ENCODE measurements at places on chromosomes 13 and 19.

- DNase-seq = no peak
These were observed 5.3 kb downstream of the F2RL3 start for GRCh38 chr19:16894080-16894479.

GRCh38 chr13:45219938-45220375, 19.1 kb upstream of the KCTD4 start:
- DNase-seq = no peak

- no peak for DNase-seq
These were observed 53.9 kb upstream of the ARGLU1 start for GRCh38 chr13:106621833-106622232.

DNA sequence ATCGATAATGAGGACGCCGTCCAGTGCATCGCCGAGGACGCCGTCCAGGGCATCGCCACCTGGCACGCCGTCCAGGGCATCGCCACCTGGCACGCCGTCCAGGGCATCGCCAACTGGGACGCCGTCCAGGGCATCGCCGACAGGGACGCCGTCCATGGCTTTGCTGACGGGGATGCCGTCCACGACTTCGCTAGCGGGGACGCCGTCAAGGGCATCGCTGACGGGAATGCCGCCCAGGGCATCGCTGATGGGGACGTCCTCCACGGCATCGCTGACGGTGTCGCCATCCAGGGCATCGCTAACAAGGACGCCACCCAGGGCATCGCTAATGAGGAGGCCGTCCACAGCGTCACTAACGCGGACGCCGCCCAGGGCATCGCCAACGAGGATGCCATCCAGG, 946.5 kb downstream of the TUBA3C start:
- no peak for DNase-seq

DNA sequence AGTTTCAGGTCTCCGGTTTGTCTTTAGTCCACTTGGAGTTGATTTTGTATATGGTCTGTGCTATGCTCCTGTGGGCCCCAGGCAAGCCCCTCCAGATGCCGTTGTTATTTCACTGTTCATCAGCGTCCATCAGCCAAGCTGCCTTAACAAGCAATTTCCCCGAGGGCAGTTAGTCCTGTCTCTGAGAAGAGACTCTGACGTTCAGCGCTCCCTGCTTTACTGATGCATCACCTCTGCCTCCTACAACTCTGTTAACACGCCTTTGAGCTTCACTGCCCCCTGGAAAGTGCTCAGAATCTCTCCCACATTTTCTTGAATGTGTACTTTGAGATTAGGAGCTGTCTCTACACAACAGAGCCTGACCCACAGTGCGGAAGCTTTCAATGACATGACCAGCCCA, 41.8 kb upstream of the UBAC2 start:
- DNase-seq = no peak

DNA sequence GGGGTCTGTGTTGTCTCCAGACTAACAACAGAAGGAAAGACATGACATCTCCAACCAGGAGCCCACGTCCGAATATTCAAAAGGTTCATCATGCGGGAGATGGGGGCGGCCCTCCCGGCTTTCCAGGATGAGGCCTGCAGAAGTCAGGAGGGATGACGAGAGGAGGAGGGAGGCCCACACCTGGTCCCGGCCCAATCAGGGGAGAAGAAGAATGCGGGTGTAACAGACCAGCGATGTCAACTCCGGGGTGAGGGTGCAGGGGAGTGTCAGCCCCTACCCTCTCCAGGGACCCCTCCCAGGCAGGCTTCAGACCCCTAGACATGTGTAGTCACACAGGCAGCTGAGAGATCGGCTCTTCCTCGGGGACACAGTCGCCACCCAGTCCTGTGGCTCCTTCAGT, 275.3 kb upstream of the ZNF507 start:
- DNase-seq = no peak

DNA sequence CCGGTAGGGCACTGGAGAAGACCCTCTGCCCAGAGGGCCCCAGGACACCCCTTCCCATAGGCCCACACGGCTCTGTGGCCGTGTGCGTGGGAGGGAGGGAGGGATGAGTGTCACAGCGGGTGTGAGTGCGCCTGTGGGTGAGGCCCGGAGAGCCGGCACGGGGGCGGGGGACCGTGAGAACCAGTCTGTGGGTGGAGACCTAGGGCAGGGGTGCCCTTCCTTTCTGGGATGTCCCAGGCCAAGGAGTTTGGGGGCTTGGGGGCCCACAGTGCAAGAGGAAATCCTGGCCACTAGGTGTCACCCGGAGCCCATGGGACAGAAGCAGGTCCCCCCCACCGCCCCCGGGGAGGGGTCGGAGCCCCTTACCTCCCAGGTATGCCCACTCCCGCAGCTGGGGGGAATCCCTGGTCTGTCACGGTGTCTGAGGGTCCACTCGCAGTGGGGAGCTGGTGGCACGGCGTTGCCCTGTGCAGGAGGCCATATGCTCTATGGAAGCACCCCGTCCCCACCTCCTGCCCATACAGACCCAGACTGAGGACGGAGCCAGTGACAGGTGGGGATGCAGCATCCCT, 16.0 kb upstream of the SLC7A10 start:
- no peak for DNase-seq

- no peak for DNase-seq
These were observed 29.7 kb upstream of the FXYD3 start for GRCh38 chr19:35085947-35086346.

DNA sequence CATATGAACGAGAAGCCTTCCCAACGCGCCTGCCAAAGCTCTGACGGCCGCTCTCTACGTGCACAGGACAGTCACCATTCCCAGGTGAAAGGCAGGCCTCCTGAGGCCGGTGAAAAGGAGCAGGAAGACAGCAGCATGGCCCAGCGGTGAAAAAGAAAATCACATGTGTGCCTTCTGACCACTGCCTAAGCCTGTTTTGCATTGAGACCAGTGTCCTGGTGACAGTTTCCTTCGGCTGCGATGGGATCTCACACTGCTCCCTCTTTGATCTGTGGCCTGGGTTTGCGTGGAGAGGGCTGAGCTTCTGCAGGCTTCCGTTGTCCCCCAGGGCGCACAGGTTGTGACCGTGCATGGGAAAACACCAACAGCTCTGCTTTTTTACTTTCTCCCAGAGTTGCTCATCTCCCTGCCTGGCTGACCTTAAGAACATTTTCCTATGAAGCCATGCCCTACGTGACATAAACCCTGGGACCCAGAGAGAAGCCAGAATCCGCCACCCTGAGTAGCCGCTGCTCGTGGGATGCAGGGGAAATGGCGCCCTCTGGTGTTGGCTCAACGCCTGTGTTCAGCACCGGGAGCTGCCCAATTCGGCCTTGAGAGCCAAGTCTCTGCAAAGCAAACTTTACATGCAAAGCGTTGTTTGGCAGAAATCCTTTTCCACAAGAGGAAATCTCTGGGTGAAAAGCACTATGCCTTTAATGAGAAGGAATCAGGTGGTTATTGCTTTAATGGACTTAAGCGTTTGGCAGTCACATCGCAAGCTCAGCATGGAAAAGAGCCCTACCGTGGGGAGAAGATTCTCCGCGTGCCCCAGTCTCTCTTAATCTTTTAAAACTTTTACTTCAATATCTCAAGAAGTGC, 112.2 kb upstream of the GPR12 start:
- DNase-seq = peak; percentile 10

- no peak for DNase-seq
These were observed 20.3 kb downstream of the XPO4 start for GRCh38 chr13:20882206-20882605.

DNA sequence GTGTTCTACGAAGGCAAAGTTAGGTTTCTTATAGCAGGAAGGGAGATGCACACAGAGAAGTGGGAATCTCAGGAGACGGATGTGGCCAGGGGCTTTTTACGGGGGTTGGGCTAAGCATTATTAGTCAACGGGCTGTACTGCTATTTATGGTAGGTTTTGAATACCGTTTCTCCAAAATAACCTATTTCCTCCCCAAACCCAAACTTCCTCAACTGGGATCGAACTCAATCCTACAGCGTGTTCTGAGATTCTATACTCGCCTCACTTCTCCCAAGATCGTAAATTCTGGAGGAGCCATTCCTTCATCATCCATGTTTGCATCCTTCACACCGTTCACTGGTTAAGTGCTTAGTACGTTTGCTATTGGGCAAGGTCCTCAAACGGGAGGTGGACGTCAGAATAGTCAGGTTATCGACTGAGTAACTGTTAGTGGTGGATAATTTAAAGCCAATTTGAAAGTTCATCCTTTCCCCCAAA, 1.2 kb upstream of the TRIM13 start:
- no peak for DNase-seq
